ENCODE measurements at places on chromosomes 11 and 22.

DNA sequence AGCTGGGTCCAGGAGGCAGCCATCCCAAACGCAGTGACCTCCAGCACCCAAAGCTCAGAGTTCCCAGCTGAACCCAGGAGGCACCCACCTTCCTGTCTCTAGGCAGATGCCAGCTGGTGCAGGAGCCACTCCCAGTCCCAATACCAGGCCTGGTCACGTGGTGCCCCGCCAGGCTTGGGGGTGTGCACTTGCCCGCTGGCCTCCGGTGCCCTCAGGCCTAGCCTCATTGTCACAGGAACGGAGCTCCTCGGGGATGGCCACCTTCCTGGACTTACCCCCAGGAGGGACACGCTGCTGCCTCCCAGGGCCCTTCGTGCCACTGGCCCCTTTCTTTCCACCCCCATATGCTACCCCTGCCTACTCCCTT is 4.6 kb downstream of the BID start:
- no peak for DNase-seq

- peak; percentile 79 for DNase-seq
Measured at GRCh38 chr22:46528121-46528610, 9.3 kb downstream of the CELSR1 start.

- DNase-seq: no peak
Measured at GRCh38 chr11:22670830-22671229, 4.4 kb downstream of the GAS2 start.

DNA sequence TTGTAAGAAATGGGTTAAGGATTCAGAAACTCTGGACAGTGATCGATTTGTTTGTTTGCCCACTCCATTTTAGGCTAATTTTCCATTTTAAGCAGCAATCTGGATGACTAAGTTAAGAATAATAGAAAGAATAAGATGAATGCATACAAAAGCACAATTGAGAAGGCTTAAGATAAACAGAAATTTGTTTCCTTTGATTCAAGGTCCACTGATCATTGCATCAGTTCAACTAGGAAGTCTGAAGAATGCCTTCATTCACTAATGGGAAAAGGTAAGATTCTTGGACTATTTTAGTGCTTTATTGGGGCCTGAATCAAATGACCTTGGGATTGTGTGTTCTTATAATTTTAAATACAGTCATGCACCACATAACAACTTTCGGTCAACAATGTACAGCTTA is 140.8 kb downstream of the CADM1 start:
- no peak for DNase-seq

DNA sequence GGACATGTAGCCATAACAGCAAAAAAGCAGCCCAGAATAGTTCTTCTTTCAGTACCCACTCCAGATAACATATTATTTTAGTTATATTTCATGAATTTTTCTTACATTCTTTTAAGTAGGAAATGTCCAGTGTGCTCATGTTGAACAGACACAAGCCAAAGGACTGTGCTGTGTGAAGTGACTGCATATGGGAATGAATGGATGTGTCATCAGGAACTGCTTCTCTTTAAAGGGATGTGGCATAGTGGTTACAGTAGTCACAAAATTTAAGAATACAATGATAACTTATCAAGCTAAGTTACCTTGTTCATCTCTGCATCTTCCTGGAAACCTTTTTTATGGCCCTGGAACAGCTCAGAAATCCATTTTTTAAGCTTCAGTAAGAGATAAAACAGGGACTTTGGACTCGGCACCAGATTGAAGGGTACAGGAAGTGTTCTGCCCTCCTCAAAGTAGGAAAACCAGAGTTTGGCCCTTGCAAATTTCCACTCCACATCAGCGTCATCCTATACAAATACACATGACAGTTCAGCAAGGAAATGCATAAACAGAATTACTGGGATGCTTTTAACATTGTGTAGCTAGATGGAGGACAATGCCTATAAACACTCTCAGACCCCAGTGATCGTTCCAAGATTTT is 112.8 kb downstream of the TRPC6 start:
- DNase-seq: no peak

- DNase-seq: no peak
Measured at GRCh38 chr22:23509571-23510302, 70.4 kb downstream of the IGLL1 start.

- DNase-seq: no peak
Measured at GRCh38 chr22:20066617-20067383, 13.2 kb upstream of the DGCR8 start.

- no peak for DNase-seq
Measured at GRCh38 chr11:126502159-126502558, 146.7 kb downstream of the ST3GAL4 start.

GRCh38 chr11:105109855-105110687 is 29.5 kb downstream of the CARD18 start:
- DNase-seq: no peak

DNA sequence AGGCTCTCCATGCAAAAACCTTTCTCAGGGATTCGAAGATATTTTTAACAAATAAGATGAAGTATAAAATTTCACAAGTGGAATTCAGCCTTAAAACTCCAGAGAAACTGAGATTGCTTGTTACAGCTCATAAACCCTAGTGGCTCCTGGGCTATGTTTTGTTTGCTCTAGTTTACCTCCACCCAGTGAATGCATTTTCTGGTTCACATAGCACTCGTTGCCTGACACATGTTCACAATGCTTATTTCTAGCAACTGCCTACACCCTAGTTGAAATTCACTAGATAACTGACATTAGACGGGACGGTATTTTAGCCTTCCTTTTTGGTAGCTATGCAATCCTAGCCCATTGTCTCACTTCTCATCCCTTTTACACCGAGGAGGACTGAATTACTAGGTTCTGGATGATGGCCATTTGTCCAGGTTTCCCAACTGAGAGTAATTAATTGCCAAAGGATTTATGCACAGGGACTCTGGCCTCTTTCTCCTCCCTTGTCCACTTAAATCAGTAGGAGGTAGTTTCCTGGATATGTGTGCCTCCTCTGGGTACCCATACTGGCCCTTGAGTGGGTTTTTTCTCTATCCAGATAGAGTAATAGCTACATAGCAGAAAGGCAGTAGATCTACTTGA is 951.6 kb downstream of the DLG2 start:
- DNase-seq: no peak

DNA sequence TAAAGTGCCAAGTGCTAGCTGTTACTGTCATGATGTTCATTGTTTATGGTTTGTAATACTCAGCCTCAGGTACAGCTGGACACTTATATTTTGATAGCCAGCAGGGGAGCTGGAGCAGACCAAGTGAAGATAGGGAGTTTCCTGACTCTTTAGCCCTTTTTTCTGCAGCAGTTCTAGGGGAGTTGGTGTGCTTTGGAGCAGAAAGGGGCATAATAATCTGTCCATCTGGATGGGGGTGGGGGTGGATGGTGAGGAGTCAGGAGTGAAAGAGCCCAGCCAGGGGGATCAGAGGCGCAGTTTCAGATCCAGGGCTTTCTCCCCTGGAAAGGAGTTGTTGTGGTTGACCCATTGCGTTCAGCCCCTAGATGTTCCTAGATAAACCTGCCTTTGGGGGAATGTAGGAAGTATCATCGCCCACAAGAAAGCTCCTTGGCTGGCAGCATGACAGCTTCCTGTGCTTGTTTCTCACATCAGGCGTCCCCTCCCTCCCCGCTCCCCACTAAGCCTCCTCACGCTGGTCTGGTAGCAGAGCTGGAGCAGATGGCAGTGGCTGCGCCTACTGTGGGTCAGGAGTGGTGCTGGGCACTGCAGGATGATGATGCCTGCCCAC is 41.9 kb downstream of the MED15 start:
- DNase-seq: peak; percentile 72

- no peak for DNase-seq
Measured at GRCh38 chr11:21174781-21175180, 505.4 kb downstream of the NELL1 start.

DNA sequence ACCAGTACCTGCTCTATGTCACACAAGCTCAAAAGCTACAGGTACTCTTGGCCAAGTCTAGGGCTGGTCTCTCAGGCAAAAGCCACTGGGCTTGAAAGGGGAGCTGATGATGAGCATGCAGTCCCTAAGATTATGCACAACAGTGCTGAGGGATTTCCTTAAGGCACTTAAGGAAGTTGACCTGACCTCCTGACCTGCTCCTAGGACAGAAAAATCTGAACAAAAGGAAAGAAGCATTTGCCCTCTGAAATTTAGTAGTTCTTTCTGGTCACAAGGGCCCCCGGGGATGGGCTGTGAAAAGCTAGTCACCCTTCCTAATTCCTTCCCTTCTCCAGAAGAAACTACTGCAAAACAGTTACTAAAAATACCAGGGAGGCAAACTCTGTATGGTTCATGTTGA is 83.6 kb upstream of the PHOX2A start:
- no peak for DNase-seq

DNA sequence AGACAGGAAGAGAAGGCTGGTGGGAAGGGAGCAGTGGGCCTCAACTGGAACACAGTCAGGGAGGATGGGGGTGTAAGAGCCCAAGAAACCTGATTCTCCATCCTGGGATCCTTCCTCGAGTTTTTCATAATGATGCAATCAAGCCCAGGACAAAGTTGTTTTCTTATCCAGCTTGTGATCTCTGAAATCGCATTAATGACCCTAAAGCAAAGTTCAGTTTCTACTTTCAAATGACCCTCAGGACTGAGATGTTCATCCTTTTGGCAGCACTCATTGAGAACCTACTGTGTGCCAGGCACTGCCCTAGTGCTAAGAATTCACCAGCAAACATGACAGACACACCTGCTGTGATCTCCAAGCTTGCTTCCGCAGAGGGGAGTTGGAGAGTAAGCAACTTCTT is 45.3 kb downstream of the ISX start:
- no peak for DNase-seq

DNA sequence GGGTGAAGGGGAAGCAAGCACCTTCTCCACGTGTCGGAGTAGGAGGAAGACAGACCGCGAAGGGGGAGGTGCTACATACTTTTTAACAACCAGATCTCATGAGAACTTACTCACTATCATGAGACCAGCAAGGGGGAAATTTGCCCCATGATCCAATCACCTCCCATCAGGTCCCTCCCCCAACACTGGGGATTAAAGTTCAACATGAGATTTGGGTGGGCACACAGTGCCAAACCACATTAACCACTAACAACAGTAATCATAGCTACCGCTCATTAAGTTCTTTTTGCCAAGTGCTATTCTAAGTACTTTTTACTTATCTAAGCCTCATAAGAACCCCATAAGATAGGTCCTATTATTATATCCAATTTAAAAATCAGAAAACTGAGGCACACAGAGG is 450.5 kb upstream of the DDI1 start:
- no peak for DNase-seq

GRCh38 chr11:20489948-20490347 is 102.4 kb downstream of the PRMT3 start:
- DNase-seq: no peak

DNA sequence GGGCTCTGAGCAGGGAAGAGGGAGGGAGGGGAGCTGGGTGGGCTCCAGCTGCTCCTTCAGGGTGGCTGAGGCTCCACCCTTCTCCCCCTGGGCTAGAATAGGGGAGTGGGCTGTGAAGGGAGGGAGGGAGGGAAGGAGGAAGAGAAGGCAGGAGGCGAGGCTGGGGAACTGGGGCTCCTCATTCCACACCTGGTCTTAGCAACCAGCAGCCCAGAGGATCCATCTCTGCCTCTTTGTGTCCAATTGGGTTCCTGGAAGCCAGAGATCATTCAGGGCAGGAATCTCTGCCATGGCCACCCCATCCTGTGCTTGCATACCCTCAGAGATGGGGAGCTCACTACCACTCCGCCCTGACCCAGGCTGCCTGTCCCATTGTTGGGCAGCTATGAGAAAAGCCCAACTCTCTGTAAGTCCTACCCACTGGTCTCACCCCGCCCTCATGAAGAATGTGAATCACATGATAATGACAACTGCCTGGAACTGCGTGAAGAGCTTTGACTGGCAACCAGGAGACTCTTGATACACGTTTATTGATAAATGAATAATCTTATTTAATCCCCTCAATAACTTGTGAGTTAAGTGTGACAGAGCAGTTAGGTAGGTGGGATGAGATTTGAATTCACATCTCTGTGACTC is 7.9 kb downstream of the NCF4 start:
- DNase-seq: no peak

- no peak for DNase-seq
Measured at GRCh38 chr11:96085319-96085930, 161.5 kb upstream of the MTMR2 start.
